ENCODE measurements at places on chromosomes 13 and 19. TPM values are rescaled to one million over a fixed set of nuclear protein-coding genes. Genes with fewer than 3 reads are reported as not detected.
A peak's percentile ranks its signal among the peaks of the same experiment; 100 is the strongest.

GRCh38 chr13:39144941-39145533 is 106.8 kb downstream of the NHLRC3 start:
- DNase-seq = no peak

GRCh38 chr13:36819739-36820090 is 693 bp downstream of the RFXAP start:
- no peak for DNase-seq

DNA sequence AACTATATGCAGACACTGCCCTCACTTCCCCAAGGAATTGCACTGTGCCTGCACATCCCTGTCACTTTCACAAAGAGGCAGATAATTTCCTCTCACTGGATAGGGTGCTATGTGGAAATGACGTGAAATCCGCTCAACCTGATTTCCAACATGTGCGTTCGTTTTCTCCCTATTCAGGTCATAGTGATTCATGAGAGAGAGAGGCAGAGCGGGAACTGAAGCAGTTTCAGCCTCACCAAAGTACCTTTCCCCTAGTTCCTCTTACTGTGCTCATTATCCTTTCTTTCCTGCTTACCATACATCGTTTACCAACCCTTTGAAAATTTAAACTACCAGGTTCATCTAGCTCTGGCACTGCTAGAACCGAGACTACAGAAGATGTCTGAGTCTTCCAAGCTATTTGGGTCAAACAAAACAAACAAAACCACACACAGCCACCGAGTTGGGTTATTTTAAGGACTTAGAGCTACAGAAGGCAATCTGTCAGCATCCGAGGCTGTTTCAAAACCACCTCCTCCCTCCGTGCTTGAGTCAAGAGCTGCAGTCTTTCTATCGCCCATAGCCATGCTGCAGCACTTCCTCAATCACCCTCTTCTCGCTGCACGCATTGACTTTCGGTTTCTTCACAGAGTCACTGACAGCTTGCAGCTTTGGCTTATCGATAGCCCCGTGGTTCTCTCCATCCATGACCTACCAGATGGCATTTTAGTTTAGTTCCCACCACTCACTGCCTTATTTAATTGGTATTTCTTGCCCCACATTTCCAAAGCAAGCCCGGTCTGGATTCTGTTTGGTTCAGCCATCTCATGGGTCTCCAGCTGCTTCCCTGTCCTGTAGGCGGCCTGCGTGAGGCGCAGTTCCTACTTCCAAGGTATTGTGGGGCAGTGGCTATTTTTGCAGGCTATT is 1395.8 kb downstream of the EFNB2 start:
- peak; percentile 78 for DNase-seq

- DNase-seq = no peak
Observed at GRCh38 chr13:47696674-47697073, 304.4 kb downstream of the SUCLA2 start.

- no peak for DNase-seq
Observed at GRCh38 chr13:98022210-98022609, 68.7 kb downstream of the IPO5 start.

Gene RYR1
- total RNA-seq = 6.5 TPM

DNA sequence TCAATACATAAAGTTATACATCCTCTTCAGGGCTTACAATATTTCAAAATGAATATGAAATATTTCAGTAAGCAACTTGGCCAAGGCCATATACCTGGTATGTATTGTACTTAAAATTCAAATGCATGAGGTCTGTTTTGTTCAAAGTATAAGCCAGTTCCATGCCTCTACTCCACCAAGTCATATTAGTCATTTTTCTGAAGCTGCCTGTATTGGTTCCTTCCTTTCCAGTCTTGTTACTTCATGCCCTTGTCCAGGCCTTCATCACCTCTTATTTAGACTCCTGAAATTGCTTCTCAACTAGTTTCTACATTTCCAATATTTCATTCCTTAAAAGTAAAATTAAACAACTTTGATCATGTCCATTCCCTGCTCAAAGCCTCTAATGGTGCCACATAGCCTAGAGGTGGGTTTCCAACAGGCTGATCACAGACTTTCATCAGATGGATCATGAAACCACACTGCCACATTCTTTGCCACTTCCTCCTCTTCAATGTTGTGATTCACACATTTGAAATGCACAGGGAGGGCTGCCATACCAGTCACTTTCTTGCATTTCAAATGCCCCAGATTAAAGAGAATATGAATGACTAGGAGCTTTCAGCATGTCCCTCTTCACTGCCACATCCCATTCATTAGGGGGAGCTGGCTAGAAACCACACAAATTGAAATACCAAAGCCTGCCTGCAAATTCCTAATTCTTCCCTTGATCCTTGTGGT is 424.1 kb upstream of the DACH1 start:
- DNase-seq = no peak

- no peak for DNase-seq
Observed at GRCh38 chr13:32019612-32020233, 11.9 kb upstream of the FRY start.

All from upper lobe of right lung (tissue), 1 donor.